GOT3 (cell line): ENCODE measurements at places on chromosomes 1 and 21.
A peak's percentile ranks its signal among the peaks of the same experiment; 100 is the strongest.

DNA sequence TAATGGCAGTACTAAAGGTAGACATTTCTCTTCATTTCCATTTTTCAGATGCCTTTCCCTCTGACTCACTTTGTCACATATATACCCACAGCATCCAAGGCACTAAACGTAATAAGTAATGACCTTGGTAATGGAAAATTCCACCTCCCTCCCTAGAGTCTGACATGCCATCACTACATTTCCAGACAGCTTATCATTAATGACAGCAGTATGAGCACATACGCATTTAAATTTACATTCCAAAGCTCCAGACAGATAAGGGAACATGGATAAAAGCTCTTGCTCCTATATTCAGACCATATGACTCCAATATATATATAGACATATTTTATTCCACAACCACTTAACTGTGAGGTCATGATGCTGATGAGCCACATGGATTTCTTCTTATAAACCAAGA, 191.7 kb upstream of the GORAB start:
- DNase-seq: no peak

GRCh38 chr21:45129189-45129923, 55.0 kb downstream of the ADARB1 start:
- no peak for DNase-seq

DNA sequence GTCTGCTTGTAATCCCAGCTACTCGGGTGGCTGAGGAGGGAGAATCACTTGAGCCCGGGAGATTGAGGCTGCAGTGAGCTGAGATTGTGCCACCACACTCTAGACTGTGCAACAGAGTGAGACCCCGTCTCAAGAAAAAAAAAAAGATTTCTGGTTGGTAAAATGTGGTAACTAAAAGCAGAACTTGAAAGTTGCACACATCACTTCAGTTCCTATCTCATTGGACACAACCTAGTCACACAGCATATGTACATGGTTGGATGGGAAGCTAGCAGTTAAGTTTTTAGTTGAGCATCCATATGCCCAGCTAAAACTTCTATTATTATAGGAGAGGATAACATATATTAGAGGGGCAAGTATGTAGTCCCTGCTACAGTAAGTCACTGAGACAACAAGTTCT, 22.1 kb downstream of the BCAS2 start:
- no peak for DNase-seq

- DNase-seq: no peak
These were observed 37.1 kb upstream of the DOCK7 start for GRCh38 chr1:62725255-62725654.

DNA sequence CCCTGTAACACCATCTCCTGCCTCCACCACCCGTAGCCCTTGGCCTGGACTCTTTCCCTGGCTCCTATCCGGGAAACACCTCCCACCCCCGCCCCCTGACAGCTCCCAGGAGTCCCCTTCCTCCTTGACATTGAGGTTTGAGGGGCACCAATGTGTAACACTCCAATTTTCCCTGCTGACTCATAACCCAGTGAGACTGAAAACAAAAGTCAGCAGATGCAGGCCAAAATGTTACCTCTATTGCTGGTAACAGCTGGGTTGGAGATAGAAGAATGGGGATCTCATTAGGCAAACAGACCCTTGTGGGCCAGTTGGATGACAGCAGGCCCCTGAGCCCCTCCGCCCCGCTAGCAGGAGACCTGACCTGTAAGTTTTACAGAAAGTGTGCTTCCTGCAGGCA, 237.2 kb downstream of the KAZN start:
- DNase-seq: no peak

- no peak for DNase-seq
These were observed 149.1 kb downstream of the ZNF281 start for GRCh38 chr1:200260597-200261335.

DNA sequence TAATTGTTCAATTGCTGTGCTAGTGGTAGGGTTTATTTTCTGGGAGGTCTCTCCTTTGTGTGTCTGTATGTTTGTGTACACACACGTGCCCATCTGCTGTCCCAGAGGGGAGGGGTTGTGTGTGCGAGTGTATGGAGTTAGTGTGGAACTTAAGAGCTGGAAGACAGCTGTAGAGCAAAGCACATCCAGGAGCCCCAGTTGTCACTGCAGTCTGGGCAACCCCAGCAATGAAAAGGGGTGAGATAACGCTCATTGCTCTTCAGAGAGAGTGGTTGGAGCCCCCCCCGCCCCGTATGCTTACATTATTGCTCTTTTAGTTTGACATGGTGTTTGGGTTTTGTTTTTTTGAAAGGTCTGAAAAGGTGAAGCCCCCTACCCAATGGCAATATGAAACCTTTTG, 36.9 kb downstream of the NCF2 start:
- no peak for DNase-seq

DNA sequence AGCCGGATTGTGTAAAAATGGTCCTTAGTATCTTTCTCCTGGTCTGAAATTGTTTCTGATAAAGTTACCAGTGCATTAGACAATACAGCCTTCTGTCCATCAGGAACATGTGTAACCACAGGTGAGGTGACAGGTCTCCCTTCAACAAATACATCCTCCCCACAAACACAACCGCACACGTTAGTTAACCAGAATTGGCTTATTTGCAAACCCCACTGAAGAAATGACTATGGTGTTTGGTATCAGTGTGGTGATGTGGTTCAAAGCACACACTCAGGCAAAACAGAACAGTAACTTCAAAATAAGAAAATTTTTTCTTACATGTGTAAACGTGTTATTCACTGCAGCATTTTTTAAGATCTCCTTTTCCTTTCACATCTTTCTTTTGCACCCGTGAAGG, 517.2 kb upstream of the NR5A2 start:
- DNase-seq: no peak

GRCh38 chr1:186659890-186660341, 20.3 kb downstream of the PTGS2 start:
- DNase-seq: no peak

DNA sequence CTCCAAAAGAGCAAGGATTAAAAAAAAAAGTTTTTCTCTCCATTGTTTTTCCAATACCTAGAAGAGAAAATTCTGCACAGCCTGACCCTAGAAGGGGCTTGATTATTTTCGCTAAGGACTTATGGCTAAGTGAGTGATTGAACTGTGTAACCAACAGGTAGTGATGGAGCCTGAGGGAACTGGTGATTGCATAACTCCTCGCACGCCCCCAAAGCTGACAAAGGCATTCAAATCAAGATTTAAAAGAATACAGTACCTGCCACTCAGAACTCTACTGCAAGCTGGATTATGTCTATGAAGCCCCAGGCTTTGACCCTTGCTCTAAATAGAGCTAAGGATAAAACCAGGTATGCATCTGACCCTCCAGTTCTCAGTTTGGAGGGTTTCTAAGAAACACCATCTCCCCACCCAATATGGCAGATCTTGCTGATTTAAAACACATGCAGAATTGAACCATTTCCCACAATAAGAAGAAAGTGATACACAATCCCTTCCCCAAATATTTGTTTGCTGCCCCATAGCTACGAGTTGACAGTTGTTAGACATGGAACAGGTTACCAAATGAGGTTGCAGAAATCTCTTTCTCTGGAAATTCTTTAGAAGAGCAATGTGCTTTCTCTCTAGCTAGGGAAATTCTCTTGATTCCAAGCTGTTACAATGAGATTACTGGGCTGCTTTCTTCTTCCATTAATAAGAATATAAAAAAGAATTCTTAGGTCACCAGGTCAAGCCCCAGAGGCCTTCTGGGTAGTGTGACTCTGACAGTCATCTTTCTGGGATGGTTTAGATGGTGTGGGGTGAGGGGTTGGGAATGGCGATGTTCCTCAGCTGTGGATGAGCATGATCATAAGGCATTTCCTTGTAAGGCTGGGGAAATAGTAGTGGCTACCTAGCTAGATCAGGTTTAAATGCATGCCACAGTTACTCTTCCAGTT, 35.1 kb downstream of the FGGY start:
- no peak for DNase-seq

DNA sequence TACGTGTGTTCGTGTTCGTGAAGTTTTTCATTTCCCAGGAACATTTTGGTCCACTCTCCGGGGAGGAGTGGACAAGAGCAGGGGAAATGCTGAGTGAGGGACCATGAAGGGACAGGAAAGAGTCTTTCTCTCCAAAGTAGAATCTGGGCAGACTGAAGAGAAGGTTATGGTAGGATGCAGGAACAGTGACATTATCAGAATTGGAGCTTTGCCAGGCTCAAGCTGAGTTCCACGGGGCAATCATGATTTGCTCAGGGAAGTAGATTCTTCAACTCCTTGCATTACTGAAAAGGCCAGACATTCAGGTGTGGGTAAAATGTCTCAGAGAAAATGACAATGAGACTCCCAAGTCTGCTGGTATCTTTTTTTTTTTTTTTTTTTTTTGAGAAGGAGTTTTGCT, 16.6 kb downstream of the ATP1A4 start:
- no peak for DNase-seq

GRCh38 chr1:118558933-118559332, 373.9 kb upstream of the SPAG17 start:
- no peak for DNase-seq

DNA sequence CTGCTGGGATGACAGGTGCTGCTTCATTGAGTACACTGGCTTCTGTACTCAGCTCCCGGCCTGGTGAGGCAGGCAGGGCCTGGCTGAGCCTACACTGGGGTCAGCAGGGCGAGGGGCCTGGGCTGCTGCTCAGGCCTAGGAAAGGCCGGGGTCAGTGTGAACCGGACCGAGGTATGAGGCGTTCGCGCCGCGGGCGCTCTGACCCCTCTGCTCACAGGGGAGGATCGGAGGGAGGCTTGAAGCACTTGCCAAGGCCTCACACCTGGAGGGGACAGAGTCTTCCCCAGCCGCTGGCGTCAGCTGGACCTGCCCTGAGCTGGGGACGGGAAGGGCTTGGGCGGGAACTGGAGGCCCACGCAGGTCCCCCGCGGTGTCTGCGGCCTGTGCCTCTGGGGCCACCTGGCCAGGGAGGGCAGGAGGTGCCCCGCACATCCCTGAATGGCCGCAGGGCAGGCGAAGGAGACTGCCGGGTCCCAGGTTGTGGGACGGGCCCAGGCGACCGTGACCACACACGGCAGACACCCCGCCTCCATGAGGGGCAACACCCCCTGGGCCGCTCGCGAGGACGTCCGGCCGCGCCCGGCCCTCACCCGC, 466 bp downstream of the PEX10 start:
- no peak for DNase-seq

GRCh38 chr1:113990961-113991360, 11.7 kb downstream of the OLFML3 start:
- no peak for DNase-seq

DNA sequence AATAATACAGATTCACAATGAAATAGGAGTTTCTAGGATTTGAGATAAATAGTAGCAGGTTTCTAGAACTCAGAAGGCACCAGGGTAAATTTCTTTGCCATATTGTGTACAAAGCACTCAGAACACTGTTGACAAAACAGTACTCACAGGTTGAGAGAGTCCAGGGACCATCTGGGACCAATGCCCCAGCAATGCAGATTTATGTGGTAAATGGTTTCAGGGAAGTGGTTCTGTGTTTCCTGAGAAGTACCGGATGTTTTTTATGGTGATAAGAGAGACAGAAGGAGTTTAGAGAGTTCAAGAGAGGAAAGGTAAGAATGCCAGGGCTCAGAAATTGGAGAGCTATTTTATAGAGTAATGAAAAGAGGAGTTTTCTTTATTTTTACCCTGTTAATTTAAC, 29.6 kb upstream of the DIPK1A start:
- DNase-seq: no peak

DNA sequence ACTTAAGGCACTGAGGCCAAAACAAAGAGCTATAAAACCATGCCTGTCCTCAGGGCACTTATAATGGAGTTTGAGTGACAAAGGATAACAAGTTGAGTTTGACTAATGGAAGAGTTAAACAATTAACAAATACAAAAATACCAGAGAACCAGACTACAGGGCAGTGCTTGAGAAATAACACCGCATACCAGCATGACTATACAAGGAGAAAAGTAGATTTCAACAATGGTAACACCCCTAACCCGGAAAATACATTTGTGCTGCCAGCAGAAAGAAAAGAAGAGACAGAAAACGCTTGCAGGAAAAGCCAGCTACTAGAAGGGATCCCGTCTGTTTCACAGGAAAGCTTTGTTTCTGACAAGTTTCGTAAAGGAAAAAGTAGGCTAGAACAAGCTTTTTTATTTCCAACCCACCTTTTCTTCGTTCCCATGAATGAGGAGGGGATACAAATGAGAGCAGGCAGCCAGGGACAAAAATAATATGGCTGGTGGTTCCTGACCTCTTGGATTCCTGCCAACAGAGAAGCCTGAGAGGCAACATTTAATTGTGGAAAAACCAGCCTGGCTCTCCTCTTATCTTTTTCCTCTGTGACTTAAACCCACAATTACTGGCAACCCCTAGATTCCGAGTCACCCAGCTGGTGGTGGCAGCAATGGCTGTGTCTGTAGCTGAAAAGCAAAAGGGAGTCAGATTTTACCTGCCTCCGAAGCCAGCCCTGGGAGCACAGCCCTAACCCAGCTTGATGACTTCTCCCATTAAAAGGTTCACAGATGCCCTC, 56.5 kb downstream of the WLS start:
- no peak for DNase-seq

DNA sequence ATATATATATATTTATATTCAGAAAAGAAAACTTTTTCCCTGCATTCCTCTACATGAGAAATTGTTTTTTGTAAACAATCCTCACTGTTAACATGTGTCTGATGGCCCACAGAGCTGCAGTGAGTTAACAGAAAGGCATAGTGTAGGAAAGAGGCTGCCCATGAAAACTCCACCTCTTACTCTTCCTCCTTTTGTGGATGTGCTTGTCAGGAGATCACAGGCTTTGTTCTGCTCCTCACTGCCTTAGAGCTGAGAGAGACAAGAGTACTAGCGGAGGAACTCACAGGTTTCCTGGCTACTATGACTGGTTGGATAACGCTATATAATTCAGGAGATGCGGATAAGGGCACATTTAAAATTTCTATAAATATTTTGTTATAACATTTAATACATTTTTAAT, 200.6 kb downstream of the BRINP3 start:
- DNase-seq: no peak

DNA sequence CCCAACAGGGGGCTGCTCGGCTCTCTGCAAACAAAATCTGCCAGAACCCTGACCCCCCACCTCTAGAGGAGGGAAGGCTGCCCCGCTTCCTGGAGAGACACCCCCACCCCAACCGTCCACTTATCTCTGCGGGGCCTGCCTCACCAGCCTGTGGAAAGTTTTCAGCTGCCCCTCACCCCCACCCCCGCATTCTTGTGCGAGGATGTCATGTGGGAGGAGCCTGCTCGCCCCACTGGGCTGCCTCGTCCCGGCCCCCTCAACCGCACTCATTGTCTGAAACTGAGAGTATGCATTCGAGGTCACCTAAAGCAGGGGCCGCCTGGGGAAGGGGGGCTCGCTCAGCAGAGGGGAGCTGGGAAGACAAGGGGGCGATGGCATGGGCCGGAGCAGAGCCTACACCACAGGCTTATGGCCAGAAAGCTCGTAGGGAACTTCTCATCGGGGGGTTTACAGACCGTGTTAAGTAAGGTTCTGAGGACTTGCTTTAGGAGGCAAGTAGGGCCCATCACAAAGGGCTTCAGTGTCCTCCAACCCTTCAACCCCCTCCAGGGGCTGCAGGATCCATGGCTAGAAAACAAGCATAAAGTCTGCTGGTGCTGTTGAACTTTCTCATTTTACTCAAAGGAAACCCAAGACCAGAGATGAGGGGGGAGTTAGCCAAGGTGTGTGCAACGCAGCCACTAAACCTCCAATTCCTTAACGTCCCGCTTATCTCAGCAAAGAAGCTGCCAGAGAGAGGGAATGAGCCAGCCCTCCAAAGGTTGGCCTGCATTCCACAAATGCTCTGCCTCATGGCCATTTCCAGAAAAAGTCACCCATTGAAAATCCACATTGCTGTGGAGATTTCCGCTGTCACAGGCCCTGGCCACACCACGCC, 9.4 kb downstream of the EPHA2 start:
- peak; percentile 52 for DNase-seq

- DNase-seq: no peak
These were observed 3.9 kb downstream of the TXNIP start for GRCh38 chr1:145992502-145992936.

GRCh38 chr1:184161071-184161698, 109.7 kb downstream of the TSEN15 start:
- DNase-seq: no peak
